HT-29 (cell line): ENCODE measurements at places on chromosomes 16 and 17. TPM values are rescaled to one million over a fixed set of nuclear protein-coding genes. Genes with fewer than 3 reads are reported as not detected.

The TOP2A gene
- total RNA-seq, result 65.3 and 74.9 TPM in 2 replicates

The AHSP gene
- total RNA-seq, result not detected in 2 replicates

The MPV17L gene
- not detected in 2 replicates for total RNA-seq

The CX3CL1 gene
- 0.23 and 0.57 TPM in 2 replicates for total RNA-seq

The OR1F1 gene
- total RNA-seq, result not detected in 2 replicates

DNA sequence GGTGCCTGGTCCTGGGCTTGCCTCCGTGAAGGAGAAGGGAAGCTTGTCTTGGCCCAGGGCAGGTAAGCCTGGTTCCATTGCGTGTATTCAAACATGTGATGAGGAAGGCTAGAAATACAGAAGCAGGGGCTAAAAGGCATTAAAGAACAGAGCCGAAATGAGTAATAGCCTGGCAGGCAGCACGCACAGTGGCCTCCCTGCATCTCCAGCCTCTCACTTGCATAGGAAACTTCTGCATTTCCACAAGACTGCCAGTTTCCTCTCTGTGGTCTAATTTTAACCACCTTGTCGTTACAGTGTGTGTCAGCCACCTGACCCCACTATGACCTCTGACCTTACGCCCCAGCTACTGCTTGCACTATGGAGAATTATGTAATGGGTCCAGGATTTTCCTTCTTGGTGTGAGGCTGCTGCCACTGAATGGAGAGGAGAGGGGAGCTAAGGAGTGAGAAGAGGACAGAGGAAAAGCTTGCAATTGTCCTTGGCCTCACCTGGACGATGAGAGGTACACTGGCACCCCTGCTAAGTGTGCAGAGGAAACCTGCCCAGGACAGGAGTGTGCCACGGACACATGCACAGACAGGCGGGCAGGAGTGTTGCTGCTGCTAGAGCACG is 32.8 kb downstream of the HIC1 start:
- DNase-seq, result no peak

DNA sequence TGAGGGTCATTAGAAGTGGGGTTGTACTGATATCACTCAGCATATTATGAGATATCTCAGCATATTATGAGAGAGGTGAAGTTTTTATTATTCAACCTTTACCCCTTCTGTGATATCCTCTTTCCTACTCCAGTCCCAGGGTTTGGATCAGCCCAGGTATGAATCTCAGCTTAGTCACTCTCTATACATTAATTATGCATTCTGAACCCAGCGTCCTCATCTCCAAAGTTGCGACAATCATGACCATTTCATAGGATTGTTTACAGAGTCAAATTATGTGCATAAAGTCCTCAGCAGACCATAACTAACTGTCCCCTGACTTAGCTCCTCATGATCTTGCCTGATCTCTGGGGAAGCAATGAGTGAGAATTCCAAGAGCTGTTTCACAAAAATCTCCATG is 20.5 kb upstream of the BLMH start:
- DNase-seq, result no peak

DNA sequence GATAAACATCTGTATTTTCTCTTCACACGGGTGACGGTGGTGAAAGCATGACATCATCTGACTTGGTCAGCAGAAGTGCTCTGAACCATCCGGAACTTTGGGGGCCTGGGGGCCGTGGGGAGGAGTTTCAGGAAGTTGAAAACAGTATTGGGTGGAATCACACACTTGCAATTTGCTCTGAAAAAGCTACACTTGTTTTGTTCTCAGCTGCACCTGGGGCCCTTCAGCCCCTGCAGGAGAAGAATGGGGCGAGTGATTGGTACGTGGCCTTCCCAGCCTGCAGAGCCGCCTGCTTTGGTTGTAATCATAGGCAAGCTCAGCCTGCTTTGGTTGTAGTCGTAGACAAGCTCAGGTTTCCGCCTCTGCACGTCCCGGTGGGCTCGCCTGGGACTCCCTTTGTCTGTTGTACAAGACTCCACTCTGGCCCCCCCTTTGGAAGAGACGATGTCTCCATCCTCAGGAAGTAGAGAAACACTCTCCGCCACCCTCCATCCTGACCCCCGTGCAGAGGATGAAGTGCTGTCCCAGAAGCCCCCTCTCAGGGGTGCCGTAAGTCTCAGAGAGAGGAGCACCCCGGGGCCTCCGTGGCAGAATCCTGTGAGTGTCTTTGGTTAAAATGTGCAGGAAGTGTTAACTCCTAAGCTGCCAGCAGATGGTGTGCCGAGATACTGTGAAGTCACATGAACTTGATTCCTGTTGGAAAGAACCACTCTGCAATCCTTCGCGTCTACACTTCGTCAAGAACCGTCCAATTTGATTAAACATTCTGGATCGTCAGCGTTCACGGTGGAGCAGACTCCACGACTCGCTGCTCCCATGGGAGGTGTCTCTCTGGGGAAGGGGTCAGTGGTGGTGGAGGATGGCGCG is 5.4 kb downstream of the BANP start:
- DNase-seq, result peak; percentile 19

- DNase-seq, result no peak
Measured at GRCh38 chr16:23258919-23259237, 43.2 kb upstream of the SCNN1B start.

DNA sequence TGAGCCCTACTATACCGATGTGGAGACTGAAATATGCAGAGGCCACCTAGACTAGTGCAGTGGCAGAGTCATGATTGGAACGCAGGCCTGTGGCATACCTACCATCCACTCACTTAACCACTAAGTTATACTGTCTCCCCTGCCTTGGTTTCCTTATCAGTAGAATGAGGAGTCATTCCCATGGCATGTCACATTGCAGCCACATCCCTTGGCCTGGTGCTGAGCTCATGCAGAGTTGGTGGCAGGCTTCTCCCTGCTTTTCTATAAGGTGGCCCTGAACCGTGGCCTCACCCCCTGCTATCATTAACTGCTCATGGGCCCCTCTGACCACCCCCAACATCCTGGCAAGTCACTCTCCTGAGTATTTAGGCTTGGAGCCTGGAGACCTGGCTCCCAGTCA is 212.5 kb downstream of the KATNIP start:
- no peak for DNase-seq

DNA sequence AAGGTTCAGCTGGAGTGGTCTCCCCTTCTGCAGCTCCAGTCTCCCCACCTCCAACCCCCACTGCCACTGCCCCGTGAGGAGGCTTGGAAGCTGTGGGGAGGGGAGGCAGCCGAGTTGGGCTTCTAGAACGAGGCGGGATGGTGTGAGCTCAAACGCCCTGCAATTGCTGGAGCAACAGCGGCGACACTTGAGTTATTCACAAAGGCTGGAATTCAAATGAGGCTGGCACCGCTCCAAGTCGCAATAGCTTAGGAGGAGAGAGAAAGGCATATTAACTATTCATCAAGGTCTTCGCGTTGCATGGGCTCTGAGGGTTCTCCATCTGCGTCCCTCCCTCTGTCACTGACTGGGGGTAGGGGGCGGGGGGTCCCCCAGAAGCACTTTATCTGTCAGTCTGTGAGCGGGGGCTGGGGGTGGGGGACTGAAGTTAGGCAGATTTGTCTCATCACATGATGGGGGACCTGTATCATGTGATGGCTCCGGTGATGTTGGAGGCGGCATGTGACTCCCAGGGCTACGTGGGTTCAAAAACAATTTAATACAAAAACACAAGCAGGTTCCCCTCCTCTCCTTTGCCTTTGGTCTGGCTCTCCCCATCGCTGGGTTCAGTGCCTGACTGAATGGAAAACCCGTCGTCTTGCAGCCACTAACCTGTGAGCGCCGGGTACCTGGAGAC is 70.5 kb downstream of the RBBP6 start:
- peak; percentile 26 for DNase-seq

- DNase-seq, result no peak
Measured at GRCh38 chr16:28193530-28194423, 18.0 kb downstream of the XPO6 start.

GRCh38 chr17:76005263-76006149 is 4.9 kb downstream of the CDK3 start:
- DNase-seq, result peak; percentile 86

- DNase-seq, result no peak
Measured at GRCh38 chr17:74812109-74813009, 36.2 kb upstream of the NAT9 start.

- DNase-seq, result no peak
Measured at GRCh38 chr17:17063546-17064122, 21.4 kb downstream of the MPRIP start.

GRCh38 chr16:15822957-15823356 is 33.9 kb downstream of the MYH11 start:
- DNase-seq, result no peak

DNA sequence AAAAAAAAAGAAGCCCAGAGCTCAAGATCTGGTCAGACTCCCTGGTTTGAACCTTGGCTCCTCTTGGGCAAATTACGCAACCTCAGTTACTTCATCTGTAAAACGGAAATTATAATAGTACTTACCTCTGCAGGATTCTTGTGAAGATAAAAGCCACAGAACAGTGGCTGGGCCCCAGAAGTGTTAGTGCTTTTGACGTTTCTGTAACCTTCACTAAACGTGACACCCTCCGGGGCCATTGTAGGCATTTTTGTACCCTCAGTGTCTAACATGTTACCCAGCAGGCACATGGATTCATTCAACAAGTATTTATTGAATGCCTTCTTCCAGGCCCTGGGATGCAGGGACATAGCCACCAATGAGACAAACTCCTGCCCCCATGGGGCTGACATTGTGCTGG is 58.0 kb downstream of the PITPNC1 start:
- DNase-seq, result no peak
